H1 (cell line): ENCODE measurements at places on chromosomes 7 and 10.
A peak's percentile ranks its signal among the peaks of the same experiment; 100 is the strongest.

- H3K27ac ChIP-seq = no peak overlapping the region
- peaks cover 15% of the 10 kb centered on the region for H3K4me1 ChIP-seq
- peaks cover 8% of the 10 kb centered on the region; the same call in 1 of the 2 replicates for H3K36me3 ChIP-seq
- peak overlapping the region; percentile 29; the same call in 1 of the 2 replicates for H3K4me3 ChIP-seq
- no peak for DNase-seq
Observed at GRCh38 chr10:102396730-102397151, 1.2 kb downstream of the NFKB2 start.

DNA sequence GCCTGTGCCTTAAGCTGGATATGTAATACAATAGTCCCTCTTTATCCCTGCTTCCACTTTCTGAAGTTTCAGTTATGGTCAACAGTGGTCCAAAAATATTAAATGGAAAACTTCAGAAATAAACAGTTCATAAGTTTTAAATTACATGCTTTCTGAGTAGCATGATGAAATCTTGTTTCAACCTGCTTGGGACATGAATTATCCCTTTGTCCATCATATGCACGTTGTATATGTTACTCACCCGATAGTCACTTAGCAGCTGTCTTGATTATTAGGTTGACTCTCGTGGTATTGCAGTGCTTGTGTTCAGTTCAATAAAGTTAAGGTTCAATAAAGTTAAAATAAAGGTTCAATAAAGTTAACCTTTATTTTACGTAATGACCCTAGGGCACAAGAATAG, 25.5 kb downstream of the C1GALT1 start:
- H3K4me1 ChIP-seq = peaks cover 19% of the 10 kb centered on the region
- DNase-seq = no peak
- H3K27ac ChIP-seq = no peak overlapping the region
- H3K4me3 ChIP-seq = no peak overlapping the region

DNA sequence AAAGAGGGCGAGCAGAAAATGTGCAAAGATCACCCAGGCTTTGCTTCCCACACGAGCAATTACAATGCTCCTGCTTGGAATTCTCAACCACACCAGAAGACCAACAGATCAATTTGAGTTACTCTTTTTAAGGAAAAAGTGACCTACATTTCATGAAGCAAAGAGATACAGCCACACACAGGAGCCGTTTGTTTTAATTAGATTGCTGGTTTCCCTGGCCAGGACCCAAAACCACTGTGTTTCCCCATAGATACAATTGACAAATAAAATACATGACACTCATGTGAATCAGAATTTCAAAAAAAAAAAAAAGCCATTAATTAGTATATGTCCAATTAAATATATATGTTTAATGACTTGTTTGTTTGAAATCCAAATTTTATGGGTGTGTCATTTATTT, 458.3 kb downstream of the PLXDC2 start:
- H3K4me1 ChIP-seq = no peaks in the 10 kb centered on the region
- H3K27me3 ChIP-seq = no peaks in the 10 kb centered on the region
- no peak for DNase-seq
- no peaks in the 10 kb centered on the region for H3K36me3 ChIP-seq

DNA sequence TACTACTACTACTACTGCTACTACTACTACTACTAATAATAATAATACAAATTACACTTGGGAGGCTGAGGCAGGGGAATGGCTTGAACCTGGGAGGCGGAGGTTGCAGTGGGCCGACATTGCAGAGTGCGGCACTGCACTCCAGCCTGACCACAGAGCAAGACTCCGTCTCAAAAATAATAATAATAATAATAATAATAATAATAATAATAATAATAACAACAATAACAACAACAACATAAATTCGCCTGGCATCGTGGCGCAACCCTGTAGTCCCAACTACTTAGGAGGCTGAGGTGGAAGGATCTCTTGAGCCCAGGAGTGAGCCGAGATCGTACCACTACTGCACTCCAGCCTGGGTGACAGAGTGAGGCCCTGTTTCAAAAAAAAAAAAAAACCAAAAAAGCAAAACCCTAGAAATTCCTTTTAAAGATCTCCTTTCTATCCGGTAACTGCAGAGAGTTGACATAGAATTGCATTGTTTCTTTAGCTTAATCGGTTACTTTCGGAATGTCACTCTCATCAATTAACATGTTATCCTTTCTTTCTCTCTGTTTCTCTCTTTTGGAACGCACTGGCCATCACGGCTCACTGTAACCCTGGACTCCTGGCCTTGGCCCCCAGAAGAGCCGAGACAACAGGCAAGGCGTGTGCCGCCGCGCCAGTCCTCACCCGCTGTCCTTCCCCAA, 972 bp downstream of the PHYH start:
- DNase-seq = no peak
- H3K4me3 ChIP-seq = peak overlapping the region; percentile 53

GRCh38 chr10:94223702-94224370, 138.9 kb downstream of the NOC3L start:
- H3K27me3 ChIP-seq = no peaks in the 10 kb centered on the region
- DNase-seq = no peak

DNA sequence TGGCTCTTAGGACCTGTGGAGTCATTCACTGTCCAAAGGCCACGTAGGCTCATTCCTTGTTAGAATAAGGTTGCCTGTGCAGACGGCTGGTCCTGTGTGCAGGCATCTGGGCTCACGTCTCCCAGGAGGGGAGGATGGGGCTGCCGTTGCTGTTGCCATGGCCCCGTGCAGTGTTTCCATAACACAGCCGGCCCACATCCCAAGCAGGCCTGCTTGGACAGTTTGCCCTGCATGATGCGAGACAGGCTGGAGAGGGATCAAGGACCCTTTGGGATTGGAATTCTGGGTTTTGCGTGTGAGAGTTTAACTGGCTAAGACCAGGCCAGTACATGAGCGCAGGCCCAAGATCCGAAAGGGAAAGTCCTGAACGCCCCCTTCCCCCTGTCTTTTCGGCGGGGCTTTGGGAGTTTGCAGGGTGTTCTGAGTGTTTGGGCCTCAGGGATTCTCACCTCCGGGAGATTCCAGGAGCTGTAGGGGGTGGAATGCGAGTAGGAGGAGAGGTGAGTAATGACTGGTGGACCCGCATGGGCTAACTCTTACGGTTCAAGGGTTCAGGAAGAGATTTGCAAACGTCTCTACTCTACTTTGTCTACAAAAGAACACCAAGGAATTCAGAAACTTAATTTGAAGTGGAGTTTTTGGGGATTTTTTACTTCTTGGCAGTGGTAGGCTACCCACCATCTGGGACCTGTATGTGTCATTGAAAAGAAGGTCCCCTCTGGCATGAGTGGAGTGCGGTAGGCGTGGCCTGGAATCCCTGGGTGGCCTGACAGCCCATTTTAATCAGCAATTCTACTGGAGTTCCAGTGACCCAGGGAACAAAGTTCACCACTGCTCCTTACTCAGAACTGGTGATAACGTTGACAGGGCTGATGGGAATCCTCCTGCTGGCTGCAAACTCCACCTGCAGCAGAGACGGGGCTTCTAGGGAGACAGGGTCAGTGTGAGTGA, 125.4 kb downstream of the ITIH5 start:
- H3K4me1 ChIP-seq = peaks cover 2% of the 10 kb centered on the region
- peak overlapping the region; percentile 69 for H3K27ac ChIP-seq
- DNase-seq = peak; percentile 39
- no peak overlapping the region for H3K4me3 ChIP-seq

GRCh38 chr10:119149157-119149556, 16.4 kb downstream of the SFXN4 start:
- no peaks in the 10 kb centered on the region for H3K27me3 ChIP-seq
- DNase-seq = no peak
- no peak overlapping the region for H3K4me3 ChIP-seq

DNA sequence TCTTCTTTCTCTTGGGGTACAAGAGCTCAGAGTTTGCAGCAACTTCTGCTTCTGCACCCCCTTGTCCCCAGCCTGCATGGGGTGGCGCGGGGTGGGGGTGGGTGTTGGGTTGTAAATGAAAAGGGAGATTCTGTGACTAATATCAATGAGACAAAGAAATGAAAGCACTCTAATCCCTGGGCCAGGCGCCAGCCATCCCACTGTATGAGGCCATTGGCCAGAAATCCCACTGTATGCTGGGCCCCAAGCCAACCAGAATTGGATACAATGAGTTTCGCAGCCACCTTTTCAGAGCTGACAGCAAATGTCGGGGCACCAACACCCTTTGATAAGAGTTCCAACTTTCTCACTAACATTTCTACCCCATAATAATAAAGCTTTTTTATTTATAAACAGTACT, 10.9 kb upstream of the PTN start:
- H3K36me3 ChIP-seq = no peaks in the 10 kb centered on the region
- no peaks in the 10 kb centered on the region for H3K27me3 ChIP-seq
- H3K4me1 ChIP-seq = no peaks in the 10 kb centered on the region

DNA sequence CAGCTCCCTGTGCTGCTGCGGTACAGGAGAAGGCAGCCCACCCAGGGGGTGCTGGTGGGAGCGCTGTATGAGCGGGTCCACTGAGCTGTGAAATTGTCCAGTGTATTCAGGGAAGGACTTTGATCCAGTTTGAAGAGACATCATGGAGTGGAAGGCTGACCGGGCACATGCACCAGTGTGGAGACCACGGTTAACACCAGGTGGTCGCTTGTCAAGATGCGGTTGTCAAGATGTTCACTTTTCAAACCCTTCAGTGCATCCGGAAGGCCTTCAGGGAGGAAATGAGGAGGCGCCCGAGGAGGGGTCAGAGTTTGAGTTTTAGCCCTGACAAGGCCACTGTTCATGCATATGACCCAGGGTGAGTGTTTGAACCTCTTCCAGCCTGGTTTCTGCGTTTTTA, 6.1 kb downstream of the DOCK1 start:
- no peak overlapping the region for H3K27ac ChIP-seq
- H3K36me3 ChIP-seq = no peaks in the 10 kb centered on the region
- H3K4me1 ChIP-seq = peaks cover 5% of the 10 kb centered on the region
- H3K27me3 ChIP-seq = no peaks in the 10 kb centered on the region
- DNase-seq = no peak

DNA sequence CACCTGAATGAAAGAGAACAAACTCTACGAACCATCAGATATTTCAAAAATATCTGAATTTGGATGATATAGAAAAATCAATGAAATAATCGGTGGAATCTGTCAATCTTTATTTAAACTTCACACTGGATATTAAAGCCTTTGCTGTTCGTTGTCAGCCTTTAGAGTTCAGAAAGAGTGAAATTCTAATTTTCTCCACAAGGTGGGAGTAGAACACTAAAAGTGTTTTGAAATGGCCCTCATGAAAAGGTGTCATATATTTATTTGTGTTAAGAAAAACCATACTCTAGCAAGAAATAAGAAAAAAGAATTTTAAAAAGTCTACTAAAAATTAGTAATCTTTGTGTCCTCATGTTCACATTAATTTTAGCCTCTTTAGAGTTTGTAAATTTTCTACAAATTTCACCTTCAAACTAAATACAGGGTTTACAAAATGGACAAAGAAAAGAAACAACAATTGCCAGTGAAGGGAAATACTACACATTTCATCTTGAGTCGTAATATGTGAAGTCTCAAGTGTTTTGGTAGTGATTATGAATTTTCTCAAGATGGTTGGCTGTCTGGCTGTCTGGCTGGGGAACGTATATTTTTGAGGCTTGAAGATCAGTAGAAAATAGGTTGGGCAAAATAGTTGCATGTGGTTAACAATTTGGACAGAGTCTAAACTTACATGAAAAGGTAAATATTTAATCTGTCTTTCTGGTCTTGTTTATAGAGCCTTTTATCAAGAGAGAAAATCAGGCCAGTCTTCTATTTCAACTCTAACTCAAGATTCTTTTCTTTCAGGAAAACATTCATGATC, 43.7 kb downstream of the DNAJB9 start:
- no peak overlapping the region for H3K4me3 ChIP-seq
- no peaks in the 10 kb centered on the region for H3K36me3 ChIP-seq
- H3K27ac ChIP-seq = no peak overlapping the region
- H3K4me1 ChIP-seq = peaks cover 3% of the 10 kb centered on the region

- H3K27ac ChIP-seq = no peak overlapping the region
- H3K4me1 ChIP-seq = no peaks in the 10 kb centered on the region; the same call in none of the 2 replicates
- no peaks in the 10 kb centered on the region for H3K36me3 ChIP-seq
- no peak overlapping the region for H3K4me3 ChIP-seq
Observed at GRCh38 chr10:29611781-29612381, 22.9 kb downstream of the SVIL start.

DNA sequence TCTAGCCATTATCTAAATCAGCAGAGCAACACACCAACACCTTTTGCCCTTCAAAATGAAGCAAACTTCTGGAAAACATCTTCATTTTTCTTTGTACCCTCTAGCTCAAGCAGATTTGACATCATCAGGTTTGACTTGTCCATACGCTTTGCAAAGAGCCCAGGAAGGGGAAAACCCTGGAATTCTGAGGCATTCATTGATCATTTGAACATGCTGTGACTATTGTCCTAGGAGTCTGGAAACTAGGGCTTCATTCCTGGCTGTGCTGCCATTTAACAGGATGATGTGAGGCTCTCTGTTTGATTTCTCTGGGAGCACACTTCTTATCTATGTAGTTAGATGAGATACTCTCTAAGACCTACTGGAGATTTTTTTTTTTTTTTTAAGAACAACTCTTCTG, 23.5 kb downstream of the GATA3 start:
- H3K4me1 ChIP-seq = peaks cover 3% of the 10 kb centered on the region
- no peaks in the 10 kb centered on the region for H3K27me3 ChIP-seq
- no peak overlapping the region for H3K27ac ChIP-seq
- H3K36me3 ChIP-seq = no peaks in the 10 kb centered on the region
- H3K4me3 ChIP-seq = no peak overlapping the region
- no peak for DNase-seq

DNA sequence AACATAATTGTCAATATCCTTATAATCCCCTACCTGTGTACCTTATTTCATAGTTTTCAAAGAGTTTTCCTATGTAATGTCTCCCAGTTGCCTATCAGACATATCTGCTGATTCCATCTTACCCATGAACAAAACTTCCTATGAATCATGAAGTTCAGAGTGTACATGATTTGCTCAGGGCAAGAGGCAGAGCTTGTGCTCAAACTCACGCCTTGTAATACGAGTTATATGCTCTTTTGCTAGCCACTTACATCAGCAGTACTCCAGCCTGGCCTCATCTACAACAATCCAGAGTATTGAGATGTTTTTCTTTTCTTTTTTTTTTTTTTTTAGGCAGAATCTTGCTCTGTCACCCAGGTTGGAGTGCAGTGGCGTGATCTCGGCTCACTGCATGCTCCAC, 11.8 kb downstream of the PKD2L1 start:
- H3K36me3 ChIP-seq = no peaks in the 10 kb centered on the region
- H3K4me3 ChIP-seq = no peak overlapping the region
- no peak for DNase-seq

GRCh38 chr10:114957673-114958072, 19.7 kb downstream of the TRUB1 start:
- no peak overlapping the region for H3K4me3 ChIP-seq
- H3K4me1 ChIP-seq = no peaks in the 10 kb centered on the region
- peaks cover 3% of the 10 kb centered on the region; the same call in 1 of the 2 replicates for H3K36me3 ChIP-seq
- no peak for DNase-seq
- H3K27ac ChIP-seq = no peak overlapping the region

- H3K27me3 ChIP-seq = no peaks in the 10 kb centered on the region
- DNase-seq = no peak
- no peaks in the 10 kb centered on the region for H3K36me3 ChIP-seq
- H3K4me3 ChIP-seq = no peak overlapping the region
Observed at GRCh38 chr7:139596626-139597025, 73.1 kb downstream of the CLEC2L start.
